ENCODE measurements at places on chromosomes 16 and 17. TPM values are rescaled to one million over a fixed set of nuclear protein-coding genes. Genes with fewer than 3 reads are reported as not detected.

DNA sequence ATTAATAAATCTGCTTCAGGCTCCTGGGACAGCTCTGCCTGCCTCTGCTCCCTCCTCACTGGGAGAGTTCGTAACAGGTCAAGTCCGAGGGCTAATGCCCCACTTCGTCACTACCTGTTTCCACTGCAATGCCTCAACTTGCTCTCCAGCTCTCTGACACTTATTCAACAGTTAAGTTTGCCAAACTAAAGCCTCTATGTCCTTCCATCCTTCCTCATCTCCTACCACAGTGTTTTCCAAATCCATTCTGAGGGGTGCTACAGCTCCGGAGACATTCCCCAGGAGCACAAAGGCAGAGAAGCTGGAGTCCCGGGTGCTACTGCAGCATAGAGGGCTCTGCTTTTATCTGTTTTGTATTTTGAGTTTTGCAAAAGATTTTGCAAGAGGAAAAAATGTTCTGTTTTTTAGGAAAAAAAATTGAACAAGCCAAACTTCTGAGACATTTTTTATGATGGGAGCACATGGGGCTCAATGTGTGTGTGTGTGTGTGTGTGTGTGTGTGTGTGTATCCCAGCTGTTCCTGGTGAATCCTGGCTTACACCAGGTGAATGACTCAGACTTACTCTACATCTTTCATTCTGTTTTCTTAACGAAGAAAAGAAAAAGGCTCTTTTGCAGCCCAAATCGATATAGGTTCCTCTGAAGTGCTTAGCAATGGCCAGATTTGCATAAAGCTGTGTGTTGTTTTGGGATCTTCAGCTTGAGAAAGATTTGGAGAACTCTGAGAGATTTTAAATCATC, 46.1 kb upstream of the MYOCD start:
- no peak for DNase-seq

GRCh38 chr17:28675980-28676379, 14.0 kb downstream of the SUPT6H start:
- no peak for DNase-seq

MRPS34 gene
- polyA plus RNA-seq = 91.4 TPM

KCTD2 gene
- 22.8 TPM for polyA plus RNA-seq

DNA sequence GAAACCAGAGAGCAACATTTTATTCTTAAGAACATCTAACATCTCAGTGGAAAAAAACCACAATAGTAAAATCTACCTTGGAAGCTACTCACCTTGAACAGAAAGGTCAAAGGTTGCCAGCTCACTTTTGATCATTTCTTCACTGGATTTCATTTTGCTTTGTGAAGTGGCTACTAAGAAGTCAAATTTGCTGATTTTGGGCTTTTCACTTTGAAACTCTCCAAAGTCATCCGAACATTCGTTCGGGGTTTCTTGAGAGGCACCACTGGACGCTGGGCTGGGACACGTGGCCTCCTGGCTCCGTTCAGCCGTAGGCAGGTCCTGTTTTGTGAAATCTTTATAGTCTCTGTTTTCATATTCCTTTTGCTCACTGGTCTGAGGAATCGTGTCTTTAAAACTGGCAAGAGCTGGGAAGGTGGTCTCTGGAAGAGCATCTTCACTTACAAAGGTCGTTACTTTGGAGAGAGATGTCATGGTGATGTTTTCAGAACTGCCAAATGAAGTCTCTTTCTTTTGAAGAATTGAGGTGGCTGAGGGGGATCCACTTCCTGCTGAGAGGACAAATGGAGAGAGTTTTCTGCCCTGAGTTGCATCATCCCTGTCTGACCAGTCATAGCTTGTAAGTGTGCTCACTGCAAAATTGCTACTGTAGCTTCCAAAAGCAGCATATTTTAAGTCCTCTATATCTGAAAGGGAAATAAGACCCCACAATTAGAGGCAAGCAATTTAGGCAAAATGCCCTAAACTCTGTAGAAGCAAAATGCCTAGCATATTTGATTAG, 52.4 kb downstream of the DUSP14 start:
- DNase-seq = no peak

GPR179 gene
- polyA plus RNA-seq = 0.07 TPM

DNA sequence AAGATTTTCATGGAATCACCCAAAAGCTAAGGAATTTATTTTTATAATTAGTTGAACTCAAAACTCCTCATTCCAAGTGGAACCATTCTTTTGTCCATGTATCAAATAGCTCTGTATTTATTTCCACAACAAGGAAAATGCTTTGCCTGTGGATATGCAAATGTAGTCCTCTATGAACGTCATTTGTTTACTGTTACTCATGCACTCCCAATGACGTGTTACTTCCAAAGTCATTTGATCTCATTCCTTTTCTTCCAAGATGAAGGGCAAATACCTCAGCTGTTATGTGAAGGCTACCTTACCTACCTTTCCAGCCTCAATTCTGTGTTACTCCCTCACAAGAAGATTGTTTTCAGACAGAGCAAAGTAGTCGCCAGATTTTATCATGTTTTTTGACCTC, 83.7 kb downstream of the ITFG1 start:
- no peak for DNase-seq

- no peak for DNase-seq
Measured at GRCh38 chr17:58944166-58944565, 162.5 kb downstream of the TRIM37 start.

- no peak for DNase-seq
Measured at GRCh38 chr17:27345141-27345904, 51.4 kb downstream of the WSB1 start.

- DNase-seq = no peak
Measured at GRCh38 chr16:3748307-3748706, 31.0 kb upstream of the TRAP1 start.

DNA sequence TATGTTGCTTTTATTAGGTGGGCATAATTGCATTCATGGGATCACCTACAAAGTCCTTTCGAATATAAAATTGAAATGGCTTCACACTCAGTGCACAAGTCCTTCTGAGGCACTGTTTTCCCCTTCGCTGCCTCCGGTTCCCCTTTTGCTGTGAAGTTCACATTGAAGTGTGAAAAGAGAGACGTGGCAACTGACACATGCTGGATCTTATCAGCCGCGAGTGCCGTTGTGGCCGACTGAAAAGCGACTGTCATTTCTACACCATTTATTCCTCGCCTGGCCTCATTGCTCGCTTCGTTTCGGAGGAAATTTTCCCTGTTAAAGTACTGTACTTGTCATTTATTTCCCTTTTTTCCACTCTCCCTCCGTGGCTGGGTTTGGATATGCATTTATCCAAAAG, 423.5 kb downstream of the MAF start:
- no peak for DNase-seq

- DNase-seq = peak; percentile 88
Measured at GRCh38 chr16:87201052-87201451, 116.1 kb downstream of the C16orf95 start.

GRCh38 chr16:23498863-23499262, 11.4 kb downstream of the GGA2 start:
- no peak for DNase-seq

DNA sequence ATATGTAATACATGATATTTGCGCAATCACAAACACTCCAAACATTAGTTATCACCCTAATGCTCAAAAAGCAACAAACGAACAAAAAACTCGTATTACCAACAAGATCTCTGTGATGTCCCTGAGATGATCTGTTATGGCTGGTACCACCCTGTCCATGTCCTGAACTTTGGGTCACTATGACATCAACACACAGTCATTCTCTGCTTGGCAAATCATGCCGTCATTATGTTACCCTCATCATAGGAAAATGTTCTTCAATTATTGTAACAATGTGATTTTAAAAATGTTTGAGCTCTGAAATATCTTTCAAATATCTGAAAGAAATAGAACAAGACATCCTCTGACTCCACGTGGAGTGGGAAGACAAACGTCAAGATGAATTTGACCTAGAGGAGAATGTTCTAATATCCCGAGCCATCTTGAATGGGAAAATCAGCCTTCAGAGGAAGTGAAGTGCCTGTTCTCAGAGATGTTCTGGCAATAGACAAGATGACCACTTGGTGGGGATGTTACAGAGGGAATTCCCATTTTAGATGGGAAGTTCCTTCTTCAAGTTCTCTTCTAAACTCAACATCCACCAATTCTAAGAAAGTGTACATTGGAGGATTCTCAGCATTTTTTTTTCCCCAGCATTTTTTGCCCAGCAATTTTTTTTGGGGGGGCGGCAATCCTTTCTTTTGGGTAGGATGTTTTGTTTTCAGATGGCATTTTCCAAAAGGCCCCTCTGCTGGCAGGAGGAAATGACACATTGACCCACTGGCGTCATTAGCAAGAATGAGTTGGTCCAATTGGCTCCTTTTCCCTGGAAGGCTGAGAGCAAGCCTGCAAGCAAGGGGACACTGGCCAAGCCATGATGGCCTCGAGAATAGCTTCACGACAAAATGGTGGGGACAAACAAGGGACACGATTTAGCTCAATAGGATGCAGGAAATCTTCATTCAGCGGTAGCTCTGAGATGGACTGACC, 3.7 kb upstream of the HSD17B2 start:
- no peak for DNase-seq

GNGT2 gene
- 2.7 TPM for polyA plus RNA-seq

- no peak for DNase-seq
Measured at GRCh38 chr16:12685806-12686205, 117.9 kb downstream of the CPPED1 start.

DNA sequence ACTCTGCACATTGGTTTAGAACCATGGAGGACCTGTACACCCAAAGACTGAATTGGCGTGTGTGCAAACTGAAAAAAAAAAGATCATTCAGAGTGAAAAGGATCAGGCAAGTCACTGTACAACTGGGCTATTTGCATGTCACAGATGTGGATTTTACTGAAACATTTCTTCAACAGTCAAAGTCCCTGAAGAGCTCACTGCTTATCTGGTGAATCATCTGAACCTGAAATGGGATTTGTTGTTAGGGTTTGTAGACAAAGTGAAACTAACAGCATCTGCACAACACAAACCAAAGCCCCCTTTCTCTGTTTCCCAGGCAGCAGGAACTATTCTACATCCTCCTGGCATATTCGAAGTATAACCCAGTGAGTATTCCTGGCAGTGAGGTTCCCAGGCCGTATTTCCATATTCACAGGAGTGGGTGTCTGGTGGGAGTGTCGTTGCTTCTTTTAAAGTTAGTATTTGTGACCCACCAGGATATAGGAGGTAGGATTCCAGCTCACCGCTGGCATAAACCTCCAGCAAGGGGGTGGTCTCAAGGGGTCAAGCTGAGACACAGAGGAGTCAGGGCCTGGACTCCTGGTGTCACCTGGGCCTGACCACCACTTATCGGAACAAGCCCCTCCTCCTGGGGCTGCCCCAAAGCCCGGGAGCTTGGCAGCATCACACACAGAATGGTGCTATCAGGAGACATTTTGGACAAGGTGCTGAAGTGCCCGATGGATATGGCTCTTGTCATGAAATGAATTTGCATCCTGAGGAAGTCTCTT, 80.9 kb downstream of the GOSR1 start:
- no peak for DNase-seq

DNA sequence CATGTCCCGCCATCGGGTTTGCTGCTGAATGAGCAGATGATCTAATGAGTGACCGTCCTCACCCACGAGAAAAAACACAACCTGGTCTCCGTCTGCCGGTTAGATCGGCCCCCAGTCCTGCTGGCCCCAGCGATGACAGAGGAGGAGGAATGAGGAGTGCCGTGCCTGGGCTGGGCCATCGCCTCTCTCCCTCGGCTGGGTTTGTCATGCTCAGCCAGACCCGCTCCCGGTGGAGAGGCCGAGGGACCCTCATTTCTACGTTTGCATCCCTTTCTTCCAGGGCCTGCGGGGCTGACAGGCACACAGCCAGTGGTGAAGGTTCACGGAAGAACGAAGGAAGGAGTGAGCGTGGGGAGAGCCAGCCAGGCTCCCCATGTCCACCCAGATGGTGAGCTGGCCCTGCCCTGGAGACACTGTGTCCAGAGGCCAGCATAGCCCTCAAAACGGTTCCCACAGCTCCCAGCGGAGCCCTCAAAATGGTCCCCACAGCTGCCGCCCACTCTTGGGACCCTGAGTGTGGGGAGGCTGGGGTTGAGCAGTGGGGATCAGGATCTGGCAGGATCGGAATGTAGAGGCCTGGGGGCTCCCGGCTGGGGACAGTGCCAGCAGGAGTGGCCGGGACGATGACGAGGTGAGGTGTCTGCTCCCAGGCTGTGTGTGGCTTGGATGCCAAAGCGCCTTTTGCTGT, 23.9 kb downstream of the CBFA2T3 start:
- DNase-seq = peak; percentile 40

DNA sequence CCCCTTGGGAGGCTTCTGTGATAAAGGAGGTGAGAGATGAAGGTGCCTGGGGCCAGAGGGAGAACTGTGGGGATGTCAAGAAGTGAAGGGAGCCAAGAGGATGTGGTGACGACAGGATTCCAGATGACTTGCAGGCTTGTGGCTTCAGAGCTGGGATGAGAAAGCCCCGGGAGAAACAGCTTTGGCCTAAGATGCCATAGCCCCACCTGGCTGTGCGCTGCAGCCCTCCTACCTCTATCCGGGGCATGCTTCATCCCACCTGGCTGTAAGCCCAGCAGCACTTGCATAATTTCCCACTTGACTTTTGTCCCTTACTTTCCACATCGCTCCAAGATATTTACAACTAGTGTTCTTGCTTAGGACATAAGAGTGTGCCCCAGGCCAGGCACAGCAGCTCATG, 29.3 kb downstream of the GINS3 start:
- DNase-seq = peak; percentile 75

DNA sequence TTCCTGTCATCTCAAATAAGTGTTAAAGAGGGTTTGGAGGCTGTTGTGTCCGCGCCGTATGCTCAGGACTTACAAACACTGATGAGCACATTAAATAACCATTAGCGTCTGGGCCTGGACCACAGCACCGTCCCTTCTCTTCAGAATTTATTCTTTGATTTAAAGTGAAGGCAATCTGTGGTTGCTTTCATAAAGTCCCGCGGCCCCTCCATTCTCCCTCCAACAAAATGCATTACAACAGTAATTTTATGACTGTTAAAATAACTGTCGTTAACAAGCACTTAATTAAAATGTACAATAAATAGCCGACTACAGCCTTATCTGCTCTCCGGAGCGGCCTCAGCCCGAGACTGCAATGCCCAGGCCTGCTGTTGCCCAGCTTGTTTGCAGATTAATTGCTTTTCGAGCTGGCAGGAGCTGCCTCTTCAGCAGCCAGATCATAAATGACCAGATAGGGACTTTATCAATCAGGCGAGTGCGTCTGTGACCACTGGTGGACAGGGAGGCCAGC, 30.6 kb upstream of the IRX3 start:
- no peak for DNase-seq

DNA sequence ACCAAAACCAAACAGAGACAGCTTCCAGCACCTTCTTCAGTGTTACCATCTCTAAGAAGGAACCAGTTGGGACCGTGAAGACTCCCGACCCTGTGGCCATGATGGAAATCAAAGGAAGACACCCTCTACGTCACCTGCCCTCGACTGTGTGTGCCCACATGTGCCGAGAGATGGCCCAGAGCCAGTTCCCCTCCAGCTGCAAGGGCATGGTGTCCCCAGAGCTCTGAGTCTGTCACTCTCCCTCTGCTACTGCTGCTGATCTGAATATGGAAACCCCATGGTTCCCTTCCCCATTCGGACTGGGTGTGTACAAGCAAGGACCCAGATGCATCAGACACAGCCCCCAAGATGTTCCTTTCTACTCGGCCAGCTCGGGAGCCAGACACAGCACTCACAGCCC, 76.4 kb downstream of the SOCS1 start:
- no peak for DNase-seq

GRCh38 chr16:86227801-86228200, 282.5 kb upstream of the FOXF1 start:
- DNase-seq = no peak

ZNF688 gene
- 12.9 TPM for polyA plus RNA-seq

EIF4A3 gene
- 30.5 TPM for polyA plus RNA-seq

Measured in right cardiac atrium (tissue), 5 donors.